ENCODE measurements at places on chromosomes 6 and 20. TPM values are rescaled to one million over a fixed set of nuclear protein-coding genes. Genes with fewer than 3 reads are reported as not detected.
A peak's percentile ranks its signal among the peaks of the same experiment; 100 is the strongest.

DNA sequence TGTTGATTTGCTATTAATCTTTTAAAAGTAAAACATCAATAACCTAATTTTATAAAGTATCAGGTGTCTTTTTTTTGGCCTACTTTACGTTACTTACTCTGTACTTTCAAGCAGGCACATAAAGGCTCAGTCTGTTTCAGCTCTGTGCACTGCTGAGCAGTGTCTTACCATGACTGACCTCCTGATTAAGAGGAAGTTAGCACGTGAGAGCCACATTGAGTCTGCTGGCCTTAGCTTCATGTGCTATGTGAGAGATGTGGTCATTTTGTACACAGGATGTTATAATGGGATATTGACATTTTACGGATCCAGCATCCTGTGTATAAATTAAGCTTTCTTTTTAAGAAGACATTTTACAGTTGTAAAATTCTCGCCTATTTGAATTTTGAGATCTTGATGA, 31.9 kb downstream of the ARID1B start:
- peaks cover 6% of the 10 kb centered on the region for H3K36me3 ChIP-seq
- no peak overlapping the region for H3K27ac ChIP-seq
- no peaks in the 10 kb centered on the region for H3K27me3 ChIP-seq
- no peak for DNase-seq
- H3K4me1 ChIP-seq = peaks cover 48% of the 10 kb centered on the region
- no peak overlapping the region for H3K4me3 ChIP-seq

GRCh38 chr6:79813854-79814709, 133.3 kb downstream of the ELOVL4 start:
- H3K27ac ChIP-seq = no peak overlapping the region
- DNase-seq = peak; percentile 16
- H3K4me3 ChIP-seq = no peak overlapping the region
- H3K4me1 ChIP-seq = no peaks in the 10 kb centered on the region
- peaks cover 6% of the 10 kb centered on the region for H3K27me3 ChIP-seq

ELOVL2 gene
- not detected for total RNA-seq

DNA sequence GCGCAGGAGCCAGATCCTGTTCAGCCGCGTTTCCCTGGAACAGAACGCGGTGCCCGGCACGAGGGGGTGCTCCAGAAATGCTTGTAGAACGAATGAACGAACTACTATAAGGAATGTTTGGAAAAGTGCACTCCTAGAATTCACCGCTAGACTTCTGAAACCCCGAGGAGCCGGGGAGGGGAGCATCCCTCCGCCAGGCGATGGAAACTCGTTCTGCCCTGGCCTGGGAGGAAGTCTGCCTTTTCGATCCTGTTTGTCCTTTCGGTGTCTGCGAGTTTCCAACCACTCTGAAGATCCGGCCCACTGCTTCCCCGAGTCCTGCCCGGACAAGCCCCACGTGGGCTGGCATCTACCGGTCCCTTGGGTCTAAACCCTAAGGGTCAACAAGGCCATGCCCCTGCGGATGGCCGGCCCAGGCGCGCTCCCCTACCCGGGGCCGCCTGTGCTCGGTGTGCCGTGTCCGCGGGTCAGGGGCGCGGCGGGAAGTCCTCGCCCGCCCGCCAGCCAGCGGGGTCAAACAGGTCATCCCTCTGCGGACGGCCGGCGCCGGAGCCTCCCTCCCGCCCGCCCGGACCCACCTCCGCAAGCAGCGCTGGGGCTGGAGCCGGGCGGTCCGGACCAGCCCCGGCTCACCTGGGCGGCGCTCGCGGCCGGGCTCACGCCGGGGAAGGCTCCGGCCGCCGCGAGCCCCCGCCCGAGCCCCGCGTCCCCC, 526 bp downstream of the SULF2 start:
- H3K36me3 ChIP-seq = no peaks in the 10 kb centered on the region
- H3K27ac ChIP-seq = no peak overlapping the region
- peaks cover 58% of the 10 kb centered on the region for H3K27me3 ChIP-seq
- peaks cover 2% of the 10 kb centered on the region for H3K4me1 ChIP-seq

TCP11 gene
- not detected for total RNA-seq

DNA sequence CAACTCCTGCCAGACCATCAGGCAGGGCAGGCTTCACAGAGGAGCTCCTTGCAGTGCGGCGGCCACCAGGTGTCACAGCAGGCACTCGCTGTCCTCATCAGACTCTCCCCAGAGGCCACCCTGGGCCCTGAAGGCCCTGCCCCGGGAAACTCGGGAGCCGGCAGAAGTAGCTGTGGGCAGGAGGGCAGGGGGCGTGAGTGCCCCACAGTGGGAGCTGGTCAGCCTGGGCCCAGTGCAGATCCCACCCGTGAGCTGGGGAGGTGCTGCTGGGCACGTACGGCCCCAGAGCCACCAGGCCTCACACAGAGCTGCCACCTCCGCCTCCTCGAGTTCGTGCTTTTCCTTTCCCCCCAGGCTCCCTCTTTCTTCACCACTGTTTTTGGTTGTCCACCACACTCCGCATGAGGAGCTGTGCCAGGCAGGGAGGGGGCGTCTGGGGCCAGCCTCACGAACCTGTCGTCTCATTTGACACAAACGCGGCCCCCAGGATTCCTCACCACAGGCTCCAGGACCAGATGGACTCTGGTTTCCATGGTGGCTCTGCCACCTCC, 33.8 kb downstream of the FRMD1 start:
- H3K27me3 ChIP-seq = no peaks in the 10 kb centered on the region
- no peak overlapping the region for H3K27ac ChIP-seq
- DNase-seq = no peak
- H3K4me3 ChIP-seq = no peak overlapping the region
- H3K36me3 ChIP-seq = no peaks in the 10 kb centered on the region

DNA sequence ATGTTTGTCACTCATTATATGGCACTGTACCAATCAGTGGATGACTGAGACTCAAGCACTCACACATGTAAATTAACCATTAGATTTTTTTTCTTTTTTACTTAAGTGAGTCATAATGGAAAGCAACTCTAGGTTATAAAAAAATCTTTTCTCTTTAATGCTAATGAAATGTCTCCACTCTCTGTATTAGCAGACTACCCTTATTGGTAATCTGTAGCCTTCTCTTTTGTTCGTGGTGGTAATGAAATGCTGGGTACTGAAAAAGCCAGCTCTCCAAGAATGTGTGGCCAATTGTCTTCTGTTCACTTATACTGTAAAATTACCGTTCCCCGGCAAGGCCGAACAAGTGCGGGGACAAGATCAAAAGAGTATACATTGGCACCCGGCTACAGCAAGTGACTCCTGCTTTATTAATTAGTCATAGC, 69.0 kb downstream of the AFG1L start:
- DNase-seq = no peak
- no peak overlapping the region for H3K4me3 ChIP-seq
- H3K27me3 ChIP-seq = no peaks in the 10 kb centered on the region
- H3K36me3 ChIP-seq = no peaks in the 10 kb centered on the region

DNA sequence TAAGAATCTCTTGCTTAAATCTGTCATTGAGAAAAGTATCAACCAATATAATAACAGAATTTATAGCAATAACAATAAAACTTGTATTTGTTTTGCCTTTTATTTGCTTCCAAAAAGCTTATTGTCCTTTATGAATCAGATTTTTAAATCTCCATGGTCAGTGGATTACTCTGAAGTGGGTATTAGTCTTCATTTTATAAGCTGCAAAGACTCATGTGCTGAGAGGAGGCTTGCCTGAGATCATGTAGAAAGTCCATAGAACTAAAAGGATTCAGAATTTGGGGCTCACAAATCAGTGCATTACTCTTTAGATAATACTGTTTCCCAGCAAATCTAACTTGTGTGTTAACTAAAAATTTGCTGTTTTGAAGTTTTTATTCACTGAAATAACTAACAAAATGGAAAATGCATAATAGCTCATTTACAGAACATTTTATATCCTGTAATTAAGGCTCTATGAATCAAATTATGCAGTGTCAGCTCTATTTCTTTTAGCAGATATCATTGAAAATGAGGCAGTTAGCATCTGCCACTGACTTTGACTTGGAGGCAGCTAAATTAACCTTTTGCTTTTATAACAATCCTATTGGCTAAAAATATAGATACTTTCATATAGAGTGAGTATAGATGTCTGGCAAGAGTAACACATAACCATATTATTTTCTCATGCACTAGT, 781.1 kb upstream of the CITED2 start:
- H3K4me1 ChIP-seq = no peaks in the 10 kb centered on the region
- no peak overlapping the region for H3K4me3 ChIP-seq
- no peak overlapping the region for H3K27ac ChIP-seq
- H3K27me3 ChIP-seq = no peaks in the 10 kb centered on the region
- H3K36me3 ChIP-seq = no peaks in the 10 kb centered on the region

- H3K4me1 ChIP-seq = no peaks in the 10 kb centered on the region
- no peaks in the 10 kb centered on the region for H3K36me3 ChIP-seq
- H3K27ac ChIP-seq = no peak overlapping the region
- H3K27me3 ChIP-seq = no peaks in the 10 kb centered on the region
- no peak for DNase-seq
Observed at GRCh38 chr6:155782739-155783459, 327.3 kb upstream of the NOX3 start.

ARHGAP18 gene
- total RNA-seq = 6.6 TPM

DNA sequence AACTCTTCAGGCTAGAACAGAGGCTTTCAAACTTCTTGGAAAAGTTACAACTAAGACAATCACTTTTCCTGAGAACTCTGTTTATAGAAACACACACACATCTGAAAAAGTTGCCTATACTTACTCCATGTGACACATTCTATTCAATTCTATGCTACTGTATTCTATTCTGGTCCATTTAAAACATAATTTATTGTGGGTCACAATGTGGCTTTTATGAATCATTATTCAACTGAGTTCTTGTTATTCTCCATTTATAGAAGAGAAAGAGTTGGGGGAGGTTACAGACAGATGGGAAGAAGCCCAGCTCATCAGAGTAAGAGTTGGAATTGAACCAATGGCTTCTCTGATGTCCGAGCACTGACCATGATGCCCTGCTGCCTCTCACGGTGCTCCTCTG, 21.6 kb upstream of the BCAS1 start:
- no peak overlapping the region for H3K27ac ChIP-seq
- no peak for DNase-seq
- H3K4me3 ChIP-seq = no peak overlapping the region
- H3K36me3 ChIP-seq = no peaks in the 10 kb centered on the region
- peaks cover 3% of the 10 kb centered on the region for H3K4me1 ChIP-seq

DNA sequence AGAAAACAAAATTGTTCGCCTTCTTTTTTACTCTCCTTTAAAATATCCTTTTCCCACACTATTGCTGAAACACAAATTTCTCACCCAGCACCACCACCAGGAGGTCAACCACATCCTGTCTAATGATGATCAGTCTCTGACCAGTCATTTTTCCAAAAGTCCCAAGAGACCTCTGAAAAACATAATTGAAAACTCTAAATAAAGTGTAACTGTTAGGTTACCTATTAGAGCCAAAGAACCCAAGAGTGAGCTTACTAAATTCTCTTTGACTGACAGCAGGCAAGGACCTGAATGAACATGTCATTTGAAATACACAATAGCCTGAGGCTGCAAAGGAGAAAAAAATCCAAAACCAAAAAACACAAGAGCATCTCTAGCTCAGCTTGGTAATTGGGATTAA, 735.4 kb downstream of the CBLN4 start:
- no peaks in the 10 kb centered on the region for H3K36me3 ChIP-seq
- no peak overlapping the region for H3K27ac ChIP-seq
- no peaks in the 10 kb centered on the region for H3K4me1 ChIP-seq
- no peak for DNase-seq
- H3K27me3 ChIP-seq = no peaks in the 10 kb centered on the region

ARMH2 gene
- not detected for total RNA-seq

- no peaks in the 10 kb centered on the region for H3K4me1 ChIP-seq
- no peak overlapping the region for H3K4me3 ChIP-seq
- H3K36me3 ChIP-seq = no peaks in the 10 kb centered on the region
- no peak for DNase-seq
Observed at GRCh38 chr6:129032602-129033001, 149.7 kb downstream of the LAMA2 start.

BANF2 gene
- not detected for total RNA-seq

- peaks cover 6% of the 10 kb centered on the region for H3K4me1 ChIP-seq
- DNase-seq = no peak
- no peaks in the 10 kb centered on the region for H3K27me3 ChIP-seq
- H3K36me3 ChIP-seq = no peaks in the 10 kb centered on the region
- no peak overlapping the region for H3K4me3 ChIP-seq
- no peak overlapping the region for H3K27ac ChIP-seq
Observed at GRCh38 chr20:50788045-50788991, 6.5 kb upstream of the BCAS4 start.
